ENCODE measurements at places on chromosomes 1 and 21. TPM values are rescaled to one million over a fixed set of nuclear protein-coding genes. Genes with fewer than 3 reads are reported as not detected.

Gene ITLN2
- total RNA-seq, result not detected

Gene ANGPTL3
- total RNA-seq, result not detected

Gene NR5A2
- not detected for total RNA-seq

Gene RGS5
- 2.3 TPM for total RNA-seq

Gene CLCNKA
- not detected for total RNA-seq

Data from T-helper 2 cell treated with Interferon-gamma antibody and Interleukin-4, amounts not matched to agents 100 ng/mL and 5 ng/mL, for 36 hours (primary cell).